ENCODE measurements at places on chromosomes 2 and 18.

DNA sequence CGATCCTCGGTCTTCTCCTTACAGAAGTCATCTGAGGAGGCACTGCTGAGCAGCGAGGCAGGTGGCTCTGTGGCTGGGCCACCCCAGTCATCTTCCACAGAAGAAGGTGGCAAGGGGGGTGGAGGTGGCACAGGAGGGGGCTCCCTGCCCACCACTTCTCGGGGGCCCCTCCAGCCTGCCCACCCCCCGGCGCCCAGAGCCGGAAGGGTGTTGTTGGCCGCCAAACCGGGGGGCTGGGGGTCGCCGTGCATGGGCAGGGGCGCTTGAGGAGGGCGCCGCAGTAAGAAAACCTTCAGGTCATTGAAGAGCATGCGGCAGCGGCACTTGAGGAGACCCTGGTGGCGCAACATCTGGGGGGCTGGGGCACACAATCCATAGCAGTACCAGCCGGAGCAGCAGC is 2.5 kb downstream of the MARCHF4 start:
- DNase-seq: no peak

DNA sequence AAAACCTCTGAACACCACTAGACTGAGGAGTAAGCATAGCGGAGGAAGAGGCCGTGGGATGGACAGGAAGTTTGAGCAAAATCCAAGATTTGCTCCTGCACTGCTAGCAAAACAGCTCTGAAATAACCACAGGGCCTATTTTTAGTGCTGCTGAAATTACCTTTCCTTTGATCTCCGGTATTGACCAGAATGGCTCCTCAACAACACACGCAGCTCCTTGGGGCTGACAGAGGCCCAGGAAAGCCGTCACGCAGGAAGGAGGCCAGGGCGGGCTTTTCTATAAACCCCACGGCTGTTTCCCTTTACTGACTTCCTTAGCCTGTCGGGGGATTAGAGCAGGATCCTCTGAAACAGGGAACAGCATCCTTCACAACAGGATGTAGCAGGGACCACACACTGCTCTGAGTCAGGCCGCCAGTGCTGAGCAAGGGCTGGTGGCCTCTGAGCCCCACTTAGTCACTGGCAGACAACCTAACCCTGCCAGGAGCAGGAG is 80.8 kb upstream of the LCLAT1 start:
- peak; percentile 31 for DNase-seq

- no peak for DNase-seq
Observed at GRCh38 chr18:47077111-47077510, 41.7 kb upstream of the ELOA2 start.

GRCh38 chr2:216557413-216557812 is 58.8 kb downstream of the RPL37A start:
- DNase-seq: no peak

DNA sequence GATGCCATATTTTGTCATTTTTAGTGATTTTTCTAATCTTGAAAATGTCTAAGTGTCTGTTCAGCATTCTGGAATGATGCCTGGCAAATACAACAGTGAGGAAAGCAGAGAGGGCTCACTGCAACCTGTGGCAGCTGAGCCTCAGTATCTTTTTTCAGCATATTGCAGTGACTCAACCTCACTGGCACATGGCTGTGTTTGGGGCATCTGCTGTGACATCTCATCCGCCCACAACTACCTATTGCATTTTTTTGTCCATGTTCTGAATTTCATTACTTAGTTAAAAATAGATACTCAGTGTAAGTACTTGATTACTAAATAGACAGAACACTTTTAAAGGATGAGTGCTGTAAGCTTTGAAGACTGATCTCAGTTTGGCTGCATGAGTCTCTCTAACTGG is 10.7 kb downstream of the BABAM2 start:
- no peak for DNase-seq

DNA sequence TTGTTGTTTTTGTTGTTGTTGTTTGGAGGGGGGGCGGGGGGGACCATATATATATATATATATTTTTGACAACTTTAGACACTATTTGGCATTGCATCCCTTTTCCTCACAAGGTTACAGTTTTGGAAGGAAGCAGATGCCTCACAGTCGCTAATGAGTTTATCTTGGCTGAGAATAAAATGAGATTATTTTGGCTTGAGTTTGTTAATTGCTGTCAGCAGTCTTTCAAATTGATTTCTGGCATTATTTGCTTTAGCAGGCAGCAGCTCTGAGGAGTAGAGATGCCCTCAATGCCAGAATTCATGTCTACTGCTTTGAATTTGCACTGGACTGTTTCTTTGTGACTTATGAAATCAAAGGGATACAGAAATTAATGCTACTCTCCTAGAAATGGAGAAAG is 595.2 kb upstream of the HNMT start:
- no peak for DNase-seq

DNA sequence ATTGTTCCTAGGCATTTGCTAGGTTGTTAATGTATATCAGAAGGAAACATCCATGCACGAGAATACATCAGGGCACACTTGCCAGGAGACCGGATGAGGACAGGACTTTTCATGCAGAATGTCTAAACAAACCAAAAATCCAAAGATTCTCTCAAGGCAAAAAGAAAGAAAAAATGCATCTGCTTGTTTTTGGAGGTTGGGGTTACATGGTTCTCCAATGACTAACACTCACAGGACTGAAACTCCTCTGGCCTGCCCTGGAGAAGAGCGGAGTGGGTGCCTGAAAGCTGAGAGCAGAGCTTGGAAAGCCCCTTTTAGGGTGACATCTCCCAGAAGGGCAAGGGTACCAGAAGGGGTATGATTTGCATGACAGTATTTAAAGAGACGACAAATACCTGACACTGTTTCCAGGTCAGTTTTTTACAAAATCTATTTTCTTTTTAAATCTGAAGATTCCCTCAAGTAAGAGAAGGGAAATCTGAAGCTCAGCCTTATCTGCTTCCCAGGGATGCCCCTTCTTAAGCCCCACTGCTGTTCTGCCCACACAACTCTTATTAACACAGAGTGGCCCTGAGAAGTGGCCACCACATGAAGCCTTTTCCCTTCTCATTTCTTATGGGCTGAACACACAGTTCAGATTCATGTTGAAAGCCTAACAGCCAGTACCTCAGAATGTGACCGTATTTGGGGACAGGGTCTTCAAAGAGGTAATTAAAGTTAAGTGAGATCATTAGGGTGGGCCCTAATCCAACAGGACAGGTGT is 216.4 kb downstream of the STK39 start:
- DNase-seq: no peak

DNA sequence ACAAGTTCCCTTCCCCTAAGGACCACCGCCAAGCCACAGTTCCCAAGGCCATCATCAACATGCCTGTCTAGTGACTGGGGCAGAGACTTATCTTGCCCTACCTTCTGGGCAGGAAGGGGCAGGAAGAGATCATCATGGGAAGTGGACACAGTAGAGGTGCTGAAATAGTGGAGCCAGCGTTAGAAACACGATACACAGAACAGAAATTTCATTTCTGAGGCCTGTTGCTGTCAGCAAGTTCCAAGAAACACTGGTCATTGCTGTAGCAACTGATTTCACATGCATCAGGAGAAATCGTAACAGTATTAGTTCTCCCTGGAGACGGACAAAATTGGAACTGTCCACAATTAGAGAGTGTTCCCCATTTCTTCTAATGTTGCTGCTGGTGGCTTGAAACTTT is 83.0 kb downstream of the COLEC12 start:
- DNase-seq: no peak

DNA sequence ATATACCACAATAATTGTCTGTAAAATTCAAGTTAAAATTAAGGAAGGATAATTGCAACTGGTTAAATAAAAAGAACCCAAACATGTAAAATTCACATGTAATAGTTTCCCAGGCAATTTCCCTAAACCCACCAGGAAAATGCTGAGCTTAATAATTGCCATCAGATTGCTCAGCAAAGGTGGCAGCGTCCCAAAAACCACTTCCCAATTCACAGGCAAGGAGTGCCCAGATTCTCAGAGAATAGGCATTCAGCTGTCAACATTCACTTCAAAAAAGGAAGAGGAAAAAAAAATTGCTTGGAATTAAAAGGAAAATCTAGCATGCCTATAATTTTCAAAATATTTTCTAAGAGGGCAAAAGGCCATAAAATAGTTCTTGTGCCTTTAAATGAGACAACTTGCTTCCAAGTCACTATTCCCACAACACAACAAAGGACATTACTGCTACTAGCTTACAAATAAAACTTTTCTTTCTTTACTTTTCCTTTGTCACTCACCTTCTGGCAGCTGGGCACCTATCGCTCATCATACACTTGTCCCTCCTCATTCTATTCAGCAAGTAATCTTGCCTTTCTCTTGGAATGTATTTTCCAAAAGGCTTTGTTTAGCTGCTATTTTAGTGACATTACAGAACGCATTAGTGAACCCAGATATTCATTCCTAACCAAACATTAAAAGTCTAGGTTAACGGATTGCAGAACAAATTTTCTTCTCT is 15.2 kb downstream of the SRBD1 start:
- DNase-seq: no peak

DNA sequence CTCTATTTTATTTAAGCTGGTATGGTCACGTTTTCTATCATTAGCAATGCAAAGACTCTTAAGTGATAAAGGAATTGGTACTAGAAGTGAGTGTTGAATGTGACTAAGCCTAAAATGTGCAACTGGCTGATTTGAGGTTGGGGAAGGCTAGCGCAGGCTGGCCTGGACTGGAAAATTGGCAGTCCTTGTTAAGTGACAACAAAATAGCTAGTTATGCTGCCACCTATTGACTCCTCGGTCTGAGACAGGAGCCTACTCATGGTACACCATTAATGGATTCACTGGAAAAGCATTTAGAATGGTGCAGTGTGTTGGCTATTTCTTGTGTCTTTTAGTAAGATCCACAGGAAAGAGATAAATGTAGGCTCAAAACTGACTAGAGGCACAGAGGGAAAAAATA is 5.7 kb upstream of the WIPF1 start:
- DNase-seq: peak; percentile 53

DNA sequence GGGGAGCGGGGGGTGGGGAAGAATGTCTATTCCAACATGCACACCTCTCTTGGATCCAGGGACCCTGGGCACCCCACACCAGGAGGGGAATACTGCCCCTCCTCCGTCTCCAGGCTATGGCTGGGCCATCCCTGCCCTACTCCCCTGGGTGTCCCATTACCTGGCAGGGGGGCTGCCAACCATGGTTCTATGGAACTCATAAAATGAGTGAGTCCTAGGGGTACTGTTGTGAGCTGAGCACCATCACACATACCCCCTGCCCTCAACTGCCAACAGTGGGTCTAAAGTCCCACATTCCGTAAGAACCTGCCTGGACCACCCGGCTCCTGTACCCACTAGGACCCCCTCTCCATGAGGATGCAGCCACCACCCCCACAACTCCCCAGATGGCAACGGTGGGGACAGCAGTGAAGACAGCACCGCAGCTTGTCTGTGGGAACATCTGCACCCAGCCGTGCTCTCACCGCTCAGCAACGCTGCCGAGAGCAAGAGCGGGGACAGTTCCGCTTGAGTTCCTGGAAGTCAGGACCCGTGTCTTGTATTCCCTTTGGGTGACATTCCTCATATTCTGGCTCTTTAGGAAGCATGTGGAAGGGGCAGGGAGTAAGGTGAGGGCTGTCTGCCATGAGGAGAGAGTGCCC is 41.5 kb downstream of the BIN1 start:
- no peak for DNase-seq

DNA sequence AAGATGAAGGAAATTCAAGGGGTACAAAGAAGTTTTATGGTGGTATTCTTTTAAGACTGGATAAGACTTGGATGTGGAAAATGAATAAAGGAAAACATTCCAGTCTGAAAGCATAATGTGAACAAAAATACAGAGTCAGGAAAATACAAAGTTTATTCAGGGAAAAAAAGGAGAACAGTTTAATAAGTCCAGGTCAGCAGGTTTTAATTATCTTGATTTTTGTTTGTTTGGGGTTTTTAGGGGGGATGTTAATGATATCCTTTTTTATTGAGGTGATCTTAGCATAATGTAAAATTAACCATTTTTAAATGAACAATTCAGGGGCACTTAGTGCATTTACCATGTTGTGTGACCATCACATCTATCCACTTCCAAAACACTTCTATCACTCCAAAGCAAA is 80.6 kb downstream of the NBAS start:
- DNase-seq: no peak

DNA sequence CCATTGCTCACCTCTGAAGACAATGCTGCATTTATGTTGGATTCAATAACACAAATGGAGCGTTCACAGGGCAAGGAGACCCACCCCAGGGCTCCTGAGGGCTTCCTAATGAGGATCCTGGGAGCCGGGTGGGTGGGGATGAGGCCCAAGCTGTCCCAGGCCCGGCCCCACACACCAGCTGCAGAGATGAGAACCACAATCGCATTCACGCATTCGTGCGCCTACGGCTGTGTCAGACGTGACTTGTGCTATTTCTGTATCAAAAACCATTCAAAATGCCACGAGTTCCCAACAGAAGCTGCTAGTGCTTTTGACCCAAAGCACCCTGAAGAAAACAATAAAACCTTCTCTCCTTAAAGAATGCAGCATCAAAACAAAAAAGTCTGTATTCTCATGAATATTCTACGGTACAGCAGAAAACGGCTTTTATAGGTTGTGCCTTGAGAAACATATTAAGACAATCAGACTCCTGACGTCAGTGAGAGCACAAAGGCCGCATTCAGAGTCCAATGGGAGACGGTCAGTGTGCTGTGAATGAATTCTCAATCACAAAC is 205.4 kb downstream of the HDAC4 start:
- no peak for DNase-seq

- DNase-seq: no peak
Observed at GRCh38 chr2:191128172-191128910, 22.5 kb downstream of the STAT4 start.

DNA sequence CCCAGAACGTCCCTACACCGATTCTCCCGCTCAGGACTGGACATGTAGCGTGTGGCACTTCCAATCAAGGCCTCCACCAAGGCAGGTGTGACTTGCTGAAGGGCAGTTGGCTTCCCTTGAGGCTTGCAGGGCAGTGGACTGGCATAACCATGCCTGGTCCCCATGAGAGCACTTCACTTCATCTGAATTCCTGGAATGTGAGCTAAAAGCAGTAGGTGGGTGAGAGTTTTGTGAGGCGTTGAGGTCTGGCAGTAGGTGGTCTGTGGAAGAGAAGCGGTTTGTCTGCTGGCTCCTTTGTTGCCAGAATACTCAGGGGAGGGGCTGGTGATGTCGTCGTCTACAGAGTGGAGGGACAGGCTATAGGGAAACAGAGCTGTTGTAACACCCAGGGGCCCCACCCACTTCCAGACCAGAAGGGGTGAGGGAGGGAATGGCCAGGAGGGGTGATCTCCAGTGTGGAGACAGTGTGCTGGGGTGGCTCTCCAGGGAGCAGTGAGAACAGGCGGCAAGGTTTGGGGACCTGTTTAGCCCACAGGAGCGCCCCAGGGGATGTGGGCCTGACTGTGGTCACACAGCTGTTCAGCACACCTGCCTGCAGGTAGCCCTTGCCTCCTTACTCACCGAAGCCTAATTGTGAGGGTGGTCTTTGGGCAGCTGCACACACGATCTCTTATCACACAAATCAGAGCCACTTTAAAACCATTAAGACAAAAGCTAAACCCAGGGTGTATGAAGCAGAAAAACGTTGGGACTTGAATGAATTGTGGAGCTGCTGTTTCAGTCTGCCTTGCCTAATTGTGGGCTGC is 21.5 kb upstream of the ALKAL2 start:
- no peak for DNase-seq

GRCh38 chr2:68935471-68935870 is 17.2 kb downstream of the GKN2 start:
- no peak for DNase-seq

GRCh38 chr18:44080054-44080453 is 600.6 kb upstream of the SETBP1 start:
- DNase-seq: no peak

Data from activated T-cell treated with anti-CD3 and anti-CD28 coated beads, Interleukin-2, amount 50 U/mL, for 1 hour (primary cell).